Pulmonary artery endothelial cell (primary cell): ENCODE measurements at places on chromosomes 2 and 18. TPM values are rescaled to one million over a fixed set of nuclear protein-coding genes. Genes with fewer than 3 reads are reported as not detected.
A peak's percentile ranks its signal among the peaks of the same experiment; 100 is the strongest.

DNA sequence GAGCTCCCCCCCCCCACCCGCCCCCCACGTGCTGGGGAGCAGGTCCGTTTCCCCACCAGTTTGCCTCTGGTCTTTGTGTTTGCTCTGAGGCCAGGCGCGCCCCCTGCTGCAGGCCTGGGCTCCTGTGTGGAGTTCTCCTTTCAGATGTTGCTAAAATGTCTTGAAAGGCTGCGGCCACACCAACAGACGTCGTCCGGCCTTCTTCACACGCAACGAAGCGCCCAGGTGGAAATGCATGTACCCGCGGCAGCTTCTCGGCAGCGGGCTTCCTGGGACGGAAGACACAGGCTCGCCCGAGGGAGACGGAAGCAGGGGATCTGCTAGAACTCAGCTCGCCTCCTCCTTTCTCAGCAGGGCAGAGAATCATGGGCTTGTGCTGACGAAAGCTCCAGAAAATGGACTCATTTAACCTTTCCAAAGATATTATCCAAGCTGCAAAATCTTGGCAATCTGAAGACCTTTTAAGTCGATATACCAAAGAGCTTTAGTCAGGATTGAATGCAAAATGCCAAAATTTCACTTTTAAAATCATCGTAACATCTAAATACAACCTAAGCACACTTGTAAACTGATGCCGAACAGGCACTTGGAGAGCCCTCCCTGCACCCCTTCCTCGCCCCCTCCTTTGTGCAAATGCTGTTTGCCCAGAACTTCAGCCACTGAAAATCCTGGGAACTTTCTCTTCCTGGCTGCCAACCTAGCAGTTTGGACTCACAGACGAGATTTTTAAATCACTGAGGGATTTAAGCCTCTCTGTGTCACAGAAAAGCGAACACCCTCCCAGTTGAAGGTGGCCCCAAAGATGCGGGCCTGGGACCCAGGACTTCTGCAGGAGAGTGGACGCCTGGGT, 125.5 kb upstream of the ZNF516 start:
- no peak for DNase-seq

- DNase-seq: no peak
These were observed 76.9 kb downstream of the NDUFA10 start for GRCh38 chr2:239948100-239948881.

- DNase-seq: no peak
These were observed 159.5 kb downstream of the RIF1 start for GRCh38 chr2:151569167-151569566.

- DNase-seq: no peak
These were observed 72.2 kb upstream of the MAP2 start for GRCh38 chr2:209351636-209352035.

Gene CFAP65
- total RNA-seq: under 0.01 TPM in 1 of 2 replicates, not detected in the other

Gene PAX3
- total RNA-seq: not detected in 2 replicates

GRCh38 chr2:24613154-24613814, 122.2 kb downstream of the NCOA1 start:
- DNase-seq: peak; percentile 13

DNA sequence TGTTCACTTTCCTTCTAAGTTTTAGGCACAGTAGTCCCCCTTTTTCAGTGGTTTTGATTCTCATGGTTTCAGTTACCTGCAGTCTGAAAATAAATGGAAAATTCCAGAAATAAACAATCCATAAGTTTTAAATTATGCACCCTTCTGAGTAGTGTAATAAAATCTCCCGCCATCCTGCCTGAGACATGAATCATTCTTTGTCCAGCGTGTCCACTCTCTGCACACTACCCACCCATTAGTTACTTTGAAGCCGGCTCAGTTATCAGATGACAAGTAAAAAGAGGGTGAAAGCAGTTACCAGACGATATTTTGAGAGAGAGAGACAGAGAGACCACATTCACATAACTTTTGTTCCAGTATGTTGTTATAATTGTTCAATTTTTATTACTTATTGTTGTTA, 400.5 kb downstream of the TMX3 start:
- DNase-seq: no peak

GRCh38 chr2:197312186-197312585, 1.6 kb upstream of the ANKRD44 start:
- DNase-seq: no peak

GRCh38 chr2:98870516-98871158, 65.4 kb downstream of the CRACDL start:
- DNase-seq: no peak

GRCh38 chr2:213764849-213765248, 480.6 kb downstream of the SPAG16 start:
- no peak for DNase-seq

- DNase-seq: no peak
These were observed 105.3 kb upstream of the TTN start for GRCh38 chr2:178912416-178913048.

Gene ZNF2
- total RNA-seq: 6.7 and 9.4 TPM in 2 replicates

DNA sequence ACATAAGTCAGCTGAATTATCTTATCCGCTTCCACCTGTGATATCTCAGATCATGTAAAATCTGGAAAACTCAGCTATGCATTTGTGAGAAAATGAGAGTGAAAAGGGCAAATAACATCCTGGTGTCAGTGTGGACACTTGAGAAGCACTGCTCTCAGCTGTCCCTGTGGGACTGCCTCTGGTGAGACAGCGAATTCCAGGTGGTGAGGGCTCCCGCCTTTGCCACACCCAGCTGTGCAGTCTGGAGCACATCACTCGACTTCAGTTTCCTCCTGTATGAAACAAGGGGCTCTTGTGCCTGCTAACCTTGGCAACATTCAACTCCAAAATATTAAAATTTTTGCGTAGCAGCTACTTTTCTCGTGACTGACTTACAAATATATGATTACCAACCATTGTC, 194.9 kb upstream of the BOD1L2 start:
- DNase-seq: no peak

DNA sequence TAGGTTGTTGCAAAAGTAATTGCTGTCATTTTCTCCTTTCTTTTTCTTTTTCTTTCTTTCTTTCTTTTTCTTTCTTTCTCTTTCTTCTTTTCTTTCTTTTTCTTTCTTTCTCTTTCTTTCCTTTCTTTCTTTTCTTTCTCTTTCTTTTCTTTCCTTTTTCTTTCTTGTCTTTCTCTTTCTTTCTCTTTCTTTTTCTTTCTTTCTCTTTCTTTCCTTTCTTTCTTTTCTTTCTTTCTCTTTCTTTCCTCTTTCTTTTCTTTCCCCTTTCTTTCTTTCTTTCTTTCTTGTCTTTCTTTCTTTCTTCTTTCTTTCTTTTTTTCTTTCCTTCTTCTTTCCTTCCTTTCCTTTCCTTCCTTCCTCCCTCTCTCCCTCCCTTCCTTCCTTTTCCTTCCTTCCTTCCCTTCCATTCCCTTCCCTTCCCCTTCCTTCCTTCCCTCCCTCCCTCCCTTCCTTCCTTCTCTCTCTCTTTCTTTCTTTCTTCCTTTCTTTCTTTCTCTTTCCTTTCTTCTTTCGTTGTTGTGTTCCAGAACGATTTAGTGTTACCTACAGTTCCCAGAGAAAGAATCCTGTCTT, 178.9 kb downstream of the RPIA start:
- no peak for DNase-seq
